Stimulated activated CD4-positive, alpha-beta T cell treated with anti-CD3 and anti-CD28 coated beads, Interleukin-15, amount 100 ng/mL, for 1 hour (primary cell): ENCODE measurements at places on chromosomes 5 and 9.

GRCh38 chr5:147479949-147480348 lies 29.9 kb downstream of the DPYSL3 start:
- no peak for DNase-seq

GRCh38 chr5:26763215-26763614 lies 275.2 kb downstream of the CDH9 start:
- DNase-seq, result no peak

- DNase-seq, result no peak
Observed at GRCh38 chr5:107985144-107985543, 314.4 kb upstream of the EFNA5 start.

DNA sequence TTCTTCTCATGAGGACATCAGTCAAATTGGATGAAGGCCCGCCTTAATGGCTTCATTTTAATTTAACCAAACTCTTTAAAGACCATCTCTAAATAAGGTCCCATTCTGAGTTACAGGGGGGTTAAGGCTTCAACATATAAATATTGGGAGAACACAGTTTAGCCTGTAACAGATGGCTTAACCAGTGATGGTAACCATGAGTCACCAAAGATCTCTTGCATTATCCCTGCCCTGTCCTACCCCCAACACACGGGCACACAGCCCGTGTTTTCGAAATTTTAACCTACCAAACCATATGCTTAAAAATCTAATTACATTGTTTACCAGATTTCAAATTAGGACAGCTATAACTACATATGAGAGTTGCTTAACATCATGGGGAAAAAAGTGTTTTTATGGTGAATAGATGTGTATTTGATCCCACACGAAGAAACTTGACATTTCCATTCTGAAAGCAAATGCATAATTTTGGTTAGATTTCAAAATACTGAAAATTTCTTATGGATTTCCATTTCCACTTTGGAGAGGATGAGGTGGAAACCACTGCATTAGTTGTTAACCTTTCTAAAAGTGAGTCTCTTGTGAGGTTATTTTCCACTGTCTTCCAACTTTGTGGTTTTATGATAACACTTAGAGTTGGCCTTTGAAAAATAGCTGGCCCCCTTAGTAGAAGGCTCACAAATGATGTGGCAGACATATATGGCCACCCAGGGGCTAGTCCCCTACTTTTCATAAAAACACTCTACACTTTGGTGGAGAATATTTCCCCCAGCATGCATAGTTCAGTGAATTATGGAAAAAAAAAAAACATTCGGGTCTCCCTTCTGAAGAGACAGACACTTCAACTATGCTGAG lies 849.3 kb downstream of the TLE1 start:
- DNase-seq, result no peak

- DNase-seq, result no peak
Observed at GRCh38 chr5:10546186-10546585, 17.7 kb upstream of the ANKRD33B start.

DNA sequence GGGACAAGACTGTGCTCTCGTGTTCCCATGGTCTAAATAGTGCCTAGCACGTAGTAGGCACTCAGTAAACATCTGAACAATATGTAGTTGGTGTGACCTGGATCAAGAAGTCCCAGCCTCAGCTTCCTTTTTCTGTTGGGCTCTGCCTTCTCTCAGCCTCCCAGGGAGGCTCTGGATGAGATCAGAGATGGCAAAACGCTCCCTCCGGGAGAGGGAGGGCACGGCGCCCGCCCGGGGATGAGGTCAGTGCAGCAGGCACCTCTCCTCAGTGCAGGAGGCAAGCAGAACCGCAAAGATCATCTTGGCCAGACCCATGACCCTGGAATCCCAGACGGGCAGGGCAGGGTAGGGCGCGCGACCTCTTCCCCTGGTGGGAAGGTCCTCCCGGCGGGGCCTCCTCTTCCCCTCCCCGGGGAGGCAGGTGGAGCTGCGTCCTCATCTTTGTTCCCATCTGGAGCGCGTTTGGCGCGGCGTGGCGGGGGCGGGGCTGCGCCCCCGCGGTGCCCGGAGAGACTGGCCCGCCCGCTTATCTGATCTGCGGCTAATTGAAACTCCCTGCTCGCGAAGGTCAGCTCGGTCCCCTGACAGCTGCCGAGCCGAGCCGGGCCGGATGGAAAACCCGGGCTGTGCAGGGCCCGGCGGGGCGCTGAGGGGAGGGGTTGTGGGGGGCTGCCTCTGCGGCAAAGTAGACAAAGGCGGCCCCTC lies 60.9 kb downstream of the CXXC5 start:
- DNase-seq, result no peak

DNA sequence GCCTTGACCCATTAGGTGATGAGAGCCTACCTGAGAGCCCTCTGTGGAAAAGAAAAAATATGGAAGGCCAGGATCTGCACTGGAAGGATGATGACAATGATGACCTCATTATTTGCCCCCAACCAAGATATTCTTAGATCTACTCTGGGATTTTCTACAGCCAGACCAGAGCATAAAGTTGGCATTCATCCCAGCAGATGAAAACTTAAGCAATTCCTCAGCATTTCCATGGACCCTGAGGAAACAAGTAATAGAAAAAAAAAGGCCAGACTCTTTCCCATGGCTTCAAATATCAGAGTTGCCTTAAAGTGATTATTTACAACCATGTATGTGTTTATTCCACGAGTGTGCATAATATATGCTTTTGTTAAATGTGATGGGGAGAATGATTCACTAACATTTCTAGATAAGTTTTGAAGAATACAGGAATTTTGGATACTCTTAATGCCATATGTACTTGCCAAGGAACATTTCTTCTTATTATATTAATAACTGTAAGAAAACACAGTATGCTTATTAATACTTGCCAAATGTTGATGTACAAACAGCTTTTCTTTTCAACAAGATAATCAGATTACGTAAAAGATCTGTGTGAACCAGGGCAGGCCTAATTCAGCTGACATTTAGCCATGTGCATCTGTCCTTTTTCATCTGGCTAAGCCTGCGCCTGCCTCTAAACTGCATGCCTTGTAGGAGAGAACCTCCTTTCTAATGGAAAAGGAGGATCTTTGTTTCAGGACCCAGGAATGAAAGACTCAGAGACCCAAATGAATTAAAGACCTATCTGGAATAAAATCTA lies 94.8 kb downstream of the ARRDC3 start:
- no peak for DNase-seq
